Activated T-cell treated with anti-CD3 and anti-CD28 coated beads, Interleukin-2, amount 50 U/mL, for 24 hours (primary cell): ENCODE measurements at places on chromosomes 6 and 20.

DNA sequence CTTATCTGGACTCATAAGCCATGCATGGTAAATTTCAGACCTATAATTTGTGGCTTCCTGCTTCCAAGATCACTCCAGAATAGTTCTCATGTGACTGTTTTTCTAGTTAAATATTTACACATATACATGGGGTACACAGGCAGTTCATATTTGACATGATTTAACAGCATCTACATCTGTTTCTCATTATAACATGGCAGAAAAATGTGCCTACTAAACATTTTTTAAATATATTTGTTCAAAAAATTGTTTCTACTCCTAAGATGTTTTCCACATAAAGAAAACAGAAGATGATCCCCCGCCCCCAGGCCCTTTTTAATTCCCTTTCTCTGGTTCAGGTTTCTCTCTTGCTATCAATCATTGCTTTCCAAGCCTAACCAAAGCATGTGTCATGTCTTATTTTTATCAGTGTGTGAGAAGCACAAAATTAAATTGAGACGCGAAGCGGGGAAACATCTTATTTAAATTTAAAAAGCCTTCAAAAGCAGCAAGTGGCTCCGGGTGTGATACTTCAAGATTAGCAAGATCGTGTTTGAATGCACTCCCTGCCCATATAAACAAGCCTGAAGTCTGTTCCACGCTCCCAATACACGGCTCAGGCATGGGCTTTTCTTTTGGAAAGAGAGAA lies 37.3 kb downstream of the IPCEF1 start:
- no peak for DNase-seq

- no peak for DNase-seq
These were observed 100.2 kb upstream of the ARMC2 start for GRCh38 chr6:108748055-108748454.

DNA sequence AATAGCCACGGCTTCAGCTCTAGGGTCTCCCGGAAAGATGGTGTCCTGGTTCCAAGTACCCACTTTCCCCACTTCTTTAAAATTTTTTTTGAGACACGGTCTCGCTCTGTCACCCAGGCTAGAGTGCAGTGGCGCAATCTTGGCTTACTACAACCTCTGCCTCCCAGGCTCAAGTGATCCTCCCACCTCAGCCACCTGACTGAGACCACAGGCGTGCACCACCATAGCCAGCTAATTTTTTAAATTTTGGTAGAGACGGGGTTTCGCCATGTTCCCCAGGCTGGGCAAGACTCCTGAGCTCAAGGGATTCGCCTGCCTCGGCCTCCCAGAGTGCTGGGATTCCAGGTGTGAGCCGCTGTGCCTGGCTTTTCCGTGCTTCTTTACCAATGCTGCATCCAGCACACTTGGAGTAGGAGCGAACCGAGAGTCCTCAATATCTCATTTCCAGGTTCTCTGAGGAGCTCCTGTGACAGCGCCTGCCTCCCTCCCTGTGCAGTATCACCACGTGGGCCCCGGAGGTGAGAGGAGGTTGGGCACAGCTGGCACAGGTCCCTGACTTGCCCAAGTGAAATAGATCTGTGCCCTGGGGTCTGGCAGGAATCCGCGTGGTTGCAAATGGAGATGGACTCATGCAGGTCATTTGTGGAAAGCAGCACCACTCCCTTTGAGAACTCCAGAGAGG lies 37.3 kb downstream of the EZR start:
- peak; percentile 28 for DNase-seq

DNA sequence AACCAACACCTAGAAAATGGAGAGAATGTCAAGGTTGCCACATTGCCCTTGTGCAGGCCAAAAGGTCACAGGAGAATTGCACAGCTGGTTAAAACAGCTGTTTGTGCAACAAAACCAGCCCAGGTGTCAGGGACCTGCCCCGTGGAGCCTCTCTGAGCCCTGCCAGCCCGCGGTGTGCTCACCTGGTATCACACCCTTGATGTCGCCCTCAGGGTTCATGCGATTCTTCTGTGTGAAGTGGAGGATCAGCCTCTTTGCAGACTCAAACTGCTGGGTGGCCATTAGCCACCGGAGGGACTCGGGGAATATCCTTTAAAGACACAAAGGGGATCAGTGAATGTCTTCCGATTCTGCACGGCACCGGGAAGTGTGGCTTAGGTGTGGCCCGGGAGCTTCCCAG lies 39.2 kb downstream of the PSMG4 start:
- no peak for DNase-seq

GRCh38 chr6:63537201-63537958 lies 34.9 kb upstream of the LOC128125822 start:
- DNase-seq: no peak

- DNase-seq: no peak
These were observed 39.9 kb downstream of the EDN3 start for GRCh38 chr20:59340201-59340885.

GRCh38 chr6:156344491-156344890 lies 432.7 kb upstream of the ARID1B start:
- no peak for DNase-seq

GRCh38 chr20:53774461-53775203 lies 181.0 kb upstream of the ZNF217 start:
- no peak for DNase-seq

DNA sequence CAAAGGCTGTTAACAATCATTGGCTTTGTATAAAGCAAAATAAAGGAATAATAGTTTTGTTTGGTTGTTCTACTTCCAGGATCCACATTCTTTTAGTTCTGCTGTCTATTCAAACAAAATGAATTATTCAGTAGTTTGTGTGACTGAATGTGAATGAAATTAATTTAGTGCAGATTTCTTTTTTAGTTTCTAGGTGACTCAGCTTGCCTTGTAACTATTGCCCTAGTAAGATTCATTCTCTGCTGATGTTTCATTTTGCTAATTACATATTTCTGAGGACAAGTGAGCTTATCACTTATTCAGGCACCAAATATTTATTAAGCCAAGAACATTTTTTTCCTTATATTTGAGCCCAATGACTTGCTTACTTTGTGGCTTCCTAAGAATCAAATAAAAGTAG lies 46.5 kb upstream of the RIPOR2 start:
- DNase-seq: no peak

GRCh38 chr6:10591422-10592160 lies 70.4 kb downstream of the GCNT2 start:
- no peak for DNase-seq

DNA sequence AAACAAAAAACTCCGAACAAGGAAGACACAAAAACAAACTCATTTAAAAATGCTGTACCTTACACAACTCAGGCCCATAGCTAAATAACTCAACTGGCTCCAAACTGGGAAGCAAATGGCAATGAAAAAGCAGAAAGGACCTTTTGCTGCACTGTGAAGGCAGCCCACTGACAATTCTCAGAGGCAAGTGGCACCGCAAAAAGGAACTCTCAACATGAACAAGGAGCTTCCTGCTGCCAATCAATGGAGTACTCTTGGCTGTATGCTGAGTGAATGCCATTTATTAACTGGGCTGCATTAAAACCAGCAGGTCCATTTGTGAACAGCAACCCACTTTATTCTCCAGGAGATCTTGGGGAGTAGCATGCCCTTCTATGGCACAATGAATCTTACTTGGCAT lies 209.9 kb downstream of the PTPRK start:
- no peak for DNase-seq
